ENCODE measurements at places on chromosomes 5 and 9.
A peak's percentile ranks its signal among the peaks of the same experiment; 100 is the strongest.

GRCh38 chr5:116514421-116514970 is 60.1 kb downstream of the SEMA6A start:
- no peak for DNase-seq

DNA sequence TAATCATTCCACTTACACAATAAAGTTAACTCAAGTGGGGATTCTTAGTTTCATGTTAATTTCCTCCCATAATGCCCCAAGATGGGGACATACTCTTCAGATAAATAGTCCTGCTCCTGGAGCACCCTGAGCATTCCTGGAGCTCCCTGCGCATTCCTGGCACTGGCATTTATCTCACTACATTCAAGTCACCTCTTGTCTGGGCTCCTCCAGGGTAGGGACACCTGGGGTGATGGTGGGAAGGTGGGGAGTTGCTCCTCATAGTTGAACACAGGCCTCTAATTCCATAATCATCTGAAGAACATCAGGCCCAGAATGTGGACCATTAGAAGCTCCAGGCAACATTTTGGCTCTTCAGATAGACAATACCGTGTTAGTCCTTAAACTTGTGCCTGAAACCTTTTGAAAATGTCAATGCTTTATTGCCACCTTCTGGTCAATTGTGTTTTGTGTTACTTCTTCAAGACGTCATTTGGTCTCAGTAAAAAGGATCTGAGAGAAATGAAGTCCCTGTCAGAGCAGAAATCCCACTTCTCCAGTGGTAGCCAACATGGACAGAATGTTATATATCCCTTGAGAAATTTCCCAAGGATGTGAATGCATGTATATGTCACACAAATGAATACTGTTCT is 14.2 kb upstream of the AGGF1 start:
- DNase-seq: peak; percentile 16

DNA sequence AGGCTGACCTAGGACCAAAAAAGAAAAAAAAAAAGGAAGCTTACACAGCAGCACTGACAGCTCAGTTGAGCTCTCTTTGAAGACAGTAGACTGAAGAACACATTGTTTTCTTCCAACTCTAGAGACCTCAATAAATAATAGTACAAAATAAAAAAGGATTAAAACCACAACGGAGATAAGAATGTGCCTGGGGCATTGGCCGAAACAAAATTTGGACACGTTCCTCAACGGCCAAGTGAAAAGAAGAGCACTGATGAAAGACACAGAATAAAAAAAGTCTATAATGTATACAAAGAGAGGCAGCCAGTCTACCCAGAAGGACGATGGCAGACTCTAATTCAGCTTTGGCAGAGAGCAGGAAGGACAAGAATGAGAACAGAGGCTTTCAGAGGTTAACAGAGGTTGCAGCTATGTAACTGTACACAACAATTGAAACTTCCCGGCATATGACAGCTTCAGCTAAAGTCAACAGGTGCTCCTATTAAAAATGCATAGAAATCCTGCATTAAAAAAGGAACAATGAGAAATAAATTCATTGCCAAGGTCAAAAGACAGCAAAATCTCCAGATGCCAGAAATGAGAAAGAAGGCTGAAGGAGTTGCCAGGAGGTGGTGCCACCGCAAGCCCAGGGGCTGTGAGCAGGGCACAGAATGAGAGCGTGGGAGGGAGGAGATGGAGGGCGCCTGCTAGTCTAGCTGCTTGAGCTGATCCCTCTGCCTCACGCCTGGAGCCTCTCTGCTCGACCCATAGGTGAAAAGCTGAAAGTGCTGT is 113.9 kb downstream of the DCP2 start:
- no peak for DNase-seq

GRCh38 chr5:67149951-67150523 is 46.6 kb downstream of the CD180 start:
- DNase-seq: no peak

- no peak for DNase-seq
Observed at GRCh38 chr5:96324708-96325107, 108.3 kb downstream of the PCSK1 start.

Data from CD4-positive, alpha-beta T cell treated with Interleukin-17A for 1 hour (primary cell).